ENCODE measurements at places on chromosomes 12 and 14.

- DNase-seq, result no peak
Observed at GRCh38 chr14:76163668-76164363, 12.1 kb downstream of the GPATCH2L start.

DNA sequence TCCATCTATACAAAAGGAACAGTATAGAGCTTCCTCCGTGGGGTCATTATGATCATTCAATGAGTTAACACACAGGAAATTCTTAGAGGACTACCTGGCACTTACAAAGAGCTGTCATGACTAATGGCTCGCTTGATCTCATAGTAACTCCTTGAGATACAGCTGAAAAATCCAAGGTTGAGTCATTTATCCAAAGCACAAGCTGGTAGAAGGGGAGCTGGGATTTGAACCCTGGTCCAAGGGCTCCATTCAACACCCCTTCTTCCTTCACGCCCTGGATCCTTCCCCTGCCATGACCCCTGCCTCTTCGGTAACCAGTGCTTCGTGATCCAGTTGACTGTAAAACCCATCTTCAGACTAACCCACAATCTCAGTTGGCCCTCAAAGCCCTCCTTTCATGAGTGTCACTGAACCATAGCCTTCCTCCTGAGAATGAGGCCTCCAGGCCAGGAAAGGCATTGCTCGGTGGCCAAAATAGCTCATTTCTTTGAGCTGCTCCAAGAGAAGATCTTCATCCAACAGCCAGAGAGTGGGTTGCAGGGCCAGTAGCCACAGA lies 7.8 kb downstream of the ZFP36L1 start:
- DNase-seq, result peak; percentile 73

DNA sequence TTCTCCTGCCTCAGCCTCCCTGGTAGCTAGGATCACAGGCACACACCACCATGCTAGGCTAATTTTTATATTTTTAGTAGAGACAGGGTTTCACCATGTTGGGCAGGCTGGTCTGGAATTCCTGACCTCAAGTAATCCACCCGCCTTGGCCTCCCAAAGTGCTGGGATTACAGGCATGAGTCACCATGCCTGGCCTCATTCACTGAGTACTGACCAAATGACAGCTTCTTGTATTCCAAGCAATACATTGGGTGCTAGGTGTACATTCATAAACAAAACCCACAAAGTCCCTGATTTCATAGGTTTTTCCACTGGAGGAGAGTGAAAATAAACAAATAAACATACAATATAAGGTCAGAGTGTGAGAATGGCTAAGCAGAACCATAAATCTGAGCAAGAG lies 136.3 kb downstream of the HELB start:
- peak; percentile 13 for DNase-seq

- peak; percentile 28 for DNase-seq
Observed at GRCh38 chr12:24226745-24227350, 277.4 kb upstream of the SOX5 start.

- DNase-seq, result peak; percentile 97
Observed at GRCh38 chr12:124745891-124746570, 117.6 kb downstream of the SCARB1 start.

DNA sequence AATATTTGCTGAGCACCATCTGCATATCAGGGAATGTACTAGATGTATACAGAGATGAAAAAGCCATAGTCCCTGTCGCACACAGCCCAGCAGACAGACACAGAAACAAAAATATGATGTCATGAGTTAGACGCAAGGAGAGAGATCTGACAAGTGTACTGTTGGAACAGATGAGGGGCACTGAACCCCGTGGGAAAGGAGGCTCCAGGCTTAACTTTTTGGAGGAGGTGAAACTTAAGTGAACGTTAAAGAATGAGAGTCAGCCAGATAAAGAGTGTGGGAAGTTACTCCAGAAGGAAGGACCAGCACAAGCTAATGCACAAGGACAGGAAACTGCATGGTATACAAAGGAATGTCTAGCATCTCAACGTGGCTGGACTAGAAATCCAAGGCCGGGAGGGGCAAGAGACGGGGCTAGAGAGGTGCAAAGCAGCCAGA lies 2.5 kb upstream of the ACTN1 start:
- DNase-seq, result peak; percentile 88

GRCh38 chr14:89507926-89508460 lies 91.0 kb upstream of the FOXN3 start:
- peak; percentile 25 for DNase-seq

- DNase-seq, result no peak
Observed at GRCh38 chr12:108298761-108299275, 40.3 kb downstream of the CMKLR1 start.

GRCh38 chr12:105384916-105385535 lies 54.5 kb downstream of the C12orf75 start:
- peak; percentile 88 for DNase-seq

DNA sequence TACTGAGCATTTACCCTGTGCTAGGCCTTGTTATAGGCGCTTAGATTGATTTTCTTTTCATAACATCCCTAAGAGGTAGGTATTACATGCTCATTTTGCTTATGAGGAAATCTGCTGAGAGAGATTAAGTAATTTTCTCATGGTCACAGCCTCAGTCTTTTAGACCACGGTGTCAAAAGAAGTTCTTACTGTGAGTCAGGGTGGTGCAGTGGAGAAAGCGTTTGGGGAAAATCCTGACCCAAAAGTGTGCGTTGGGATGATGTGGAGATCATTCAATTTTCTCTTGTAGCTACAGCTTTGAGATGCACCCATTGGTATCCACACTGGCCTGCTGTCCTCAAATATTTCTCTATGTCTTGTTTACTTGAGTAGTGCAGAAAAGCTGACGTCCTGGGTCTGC lies 8.2 kb downstream of the ANG start:
- DNase-seq, result no peak

DNA sequence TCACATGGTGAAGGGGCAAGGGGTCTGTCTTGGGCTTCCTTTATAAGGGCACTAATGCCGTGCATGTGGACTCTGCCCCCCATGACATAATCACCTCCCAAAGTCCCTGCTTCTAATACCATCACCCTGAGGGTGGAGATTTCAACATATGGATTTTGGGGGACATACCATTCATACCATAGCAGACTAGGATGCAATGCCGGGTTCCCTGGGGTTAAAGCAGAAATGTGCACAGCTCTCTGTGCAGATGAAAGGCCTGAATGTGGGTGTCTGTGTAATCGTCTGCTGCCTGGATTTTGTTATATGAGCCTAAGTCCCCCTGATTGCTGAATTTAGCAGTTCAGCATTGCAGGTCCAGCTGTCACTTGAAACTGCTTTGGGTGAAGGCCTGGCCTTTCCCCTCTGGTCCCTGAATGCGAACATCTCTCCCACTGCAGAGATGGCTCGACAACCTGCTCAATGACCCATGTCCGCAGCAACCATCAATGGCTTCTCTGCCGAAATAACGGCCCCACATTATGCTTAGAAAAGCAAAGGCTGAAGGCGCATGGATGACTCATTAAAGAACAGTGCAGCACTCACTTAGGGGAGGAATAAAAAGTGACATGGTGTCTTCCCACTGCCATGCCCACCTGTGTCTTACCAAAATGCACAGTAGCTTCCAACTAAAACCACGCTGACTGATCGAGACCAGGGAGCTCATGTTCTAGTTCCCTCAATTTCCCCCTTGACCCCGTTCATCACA lies 286.3 kb downstream of the DPF3 start:
- peak; percentile 46 for DNase-seq

GRCh38 chr12:737122-737739 lies 15.1 kb upstream of the WNK1 start:
- DNase-seq, result no peak

GRCh38 chr14:95683793-95684192 lies 2.4 kb upstream of the TCL1B start:
- DNase-seq, result no peak

GRCh38 chr12:82832981-82833380 lies 146.3 kb downstream of the TMTC2 start:
- DNase-seq, result no peak

- no peak for DNase-seq
Observed at GRCh38 chr14:23446291-23446851, 10.9 kb upstream of the MYH7 start.

DNA sequence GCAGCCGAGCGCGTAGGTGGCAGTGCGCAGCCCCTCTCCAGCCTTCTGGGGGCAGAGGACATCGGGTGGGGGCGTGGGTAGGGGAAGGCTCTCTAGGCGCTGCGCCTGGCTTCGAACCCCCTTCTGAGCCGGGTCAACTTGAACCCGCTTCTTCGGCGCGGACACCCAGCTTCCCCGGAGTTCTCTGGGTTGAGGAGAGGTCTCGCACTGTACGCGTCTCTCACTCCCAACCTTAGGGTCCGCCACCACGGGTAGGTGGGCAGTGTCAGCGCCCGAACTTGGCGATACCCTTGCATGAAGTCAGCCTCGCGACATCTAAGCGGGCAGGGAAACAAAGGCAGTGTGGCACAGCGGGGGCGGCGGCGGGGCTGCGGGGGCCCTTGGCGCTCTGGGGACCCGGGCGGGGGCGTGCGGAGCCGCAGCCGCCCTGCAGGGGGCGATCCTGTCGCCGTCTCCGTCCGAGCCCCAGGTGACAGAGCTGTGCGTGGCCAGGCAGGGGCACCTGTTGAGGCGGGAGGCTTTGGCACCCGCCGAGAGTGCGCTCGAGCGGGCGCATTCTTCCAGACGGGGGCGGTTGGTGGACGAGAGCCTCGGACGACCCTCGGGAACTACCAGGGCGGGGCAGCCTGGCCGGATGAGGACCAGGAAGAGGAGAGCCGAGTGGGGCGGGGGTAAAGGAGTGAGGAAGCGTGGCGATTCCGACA lies 1.1 kb downstream of the GALNT16 start:
- no peak for DNase-seq

DNA sequence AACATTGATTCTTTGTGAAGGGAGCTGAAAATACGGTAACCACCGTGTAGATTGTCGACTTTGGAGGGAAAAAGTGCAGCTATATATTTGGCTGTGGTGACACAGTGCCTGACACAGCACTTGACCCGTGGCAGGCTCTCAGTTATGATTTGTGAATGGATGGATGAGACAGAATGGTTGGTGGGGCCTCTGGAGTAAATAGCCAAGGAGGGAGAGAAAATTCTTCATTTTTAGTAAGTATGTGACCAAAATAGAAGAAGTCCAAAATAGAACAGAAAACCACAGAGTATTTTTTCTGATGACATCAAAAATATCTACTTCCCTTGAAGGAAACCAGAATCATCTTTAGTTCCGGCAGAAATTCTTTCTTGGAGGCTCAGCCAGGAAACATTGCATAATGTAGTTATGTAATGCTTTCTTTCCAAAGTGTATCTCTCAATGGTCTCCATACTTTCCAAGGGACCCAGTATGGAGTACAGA lies 82.0 kb upstream of the WSCD2 start:
- DNase-seq, result peak; percentile 34

- no peak for DNase-seq
Observed at GRCh38 chr14:35504260-35504659, 29.7 kb upstream of the INSM2 start.

- DNase-seq, result peak; percentile 59
Observed at GRCh38 chr12:118377884-118378470, 1.6 kb downstream of the SUDS3 start.

GRCh38 chr14:100096656-100097055 lies 31.4 kb downstream of the EVL start:
- DNase-seq, result peak; percentile 60

DNA sequence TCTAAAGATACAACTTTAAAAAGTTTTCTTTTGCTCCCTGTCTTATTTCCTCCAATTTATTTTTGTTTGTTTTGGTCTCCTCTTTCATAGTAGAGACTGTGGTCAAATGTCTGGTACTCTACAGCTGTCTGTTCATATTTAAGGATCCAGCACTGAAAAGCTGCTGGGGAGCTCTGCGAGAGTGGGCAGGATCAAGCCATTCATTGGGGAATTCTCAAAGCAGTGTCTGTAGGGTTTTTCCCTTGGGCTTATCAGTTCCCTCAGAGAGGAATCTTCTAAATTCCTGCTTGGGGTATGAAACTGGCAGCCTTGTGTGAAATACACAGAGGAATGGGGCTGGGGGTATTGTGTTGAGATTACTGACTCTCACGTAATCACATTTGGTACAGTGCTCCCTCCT lies 52.3 kb downstream of the FNTB start:
- DNase-seq, result no peak

DNA sequence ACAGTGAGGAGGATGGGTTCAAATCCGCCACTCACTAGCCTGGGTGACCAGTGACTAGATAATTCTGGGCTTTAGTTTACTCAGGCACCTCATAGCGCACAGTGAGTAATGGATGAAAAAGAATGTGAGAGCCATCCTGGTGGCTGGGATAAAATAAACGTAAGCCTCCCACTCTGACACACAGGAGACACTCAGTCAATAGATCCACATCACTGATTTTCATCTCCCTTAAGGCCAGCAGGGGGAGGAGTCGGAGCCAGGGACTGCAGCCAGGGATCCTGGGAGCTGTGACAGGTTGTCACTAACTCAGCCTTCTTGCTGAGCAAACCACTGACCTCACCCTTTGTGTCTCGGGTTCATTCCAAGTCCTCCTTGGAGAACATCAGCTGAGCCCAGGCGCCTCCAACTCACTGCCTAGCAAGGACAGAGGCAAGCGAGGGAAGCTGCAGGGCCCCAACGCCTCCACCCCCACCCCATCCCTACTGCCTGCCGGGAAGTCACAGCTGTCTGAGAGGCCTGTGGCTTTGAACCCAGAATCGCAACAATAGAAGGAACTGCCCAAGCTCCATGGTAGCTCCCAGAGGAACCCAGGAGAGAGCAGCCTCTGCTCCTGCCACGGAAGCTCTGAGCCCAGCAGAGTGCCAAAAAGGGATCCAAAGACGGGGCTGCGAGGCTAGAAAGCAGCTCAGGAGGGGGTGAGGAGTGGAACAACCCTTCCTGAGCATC lies 30.7 kb downstream of the PXN start:
- peak; percentile 98 for DNase-seq

GRCh38 chr12:122874081-122874480 lies 21.8 kb downstream of the VPS37B start:
- no peak for DNase-seq

GRCh38 chr14:92692822-92693226 lies 55.6 kb downstream of the LGMN start:
- DNase-seq, result no peak

DNA sequence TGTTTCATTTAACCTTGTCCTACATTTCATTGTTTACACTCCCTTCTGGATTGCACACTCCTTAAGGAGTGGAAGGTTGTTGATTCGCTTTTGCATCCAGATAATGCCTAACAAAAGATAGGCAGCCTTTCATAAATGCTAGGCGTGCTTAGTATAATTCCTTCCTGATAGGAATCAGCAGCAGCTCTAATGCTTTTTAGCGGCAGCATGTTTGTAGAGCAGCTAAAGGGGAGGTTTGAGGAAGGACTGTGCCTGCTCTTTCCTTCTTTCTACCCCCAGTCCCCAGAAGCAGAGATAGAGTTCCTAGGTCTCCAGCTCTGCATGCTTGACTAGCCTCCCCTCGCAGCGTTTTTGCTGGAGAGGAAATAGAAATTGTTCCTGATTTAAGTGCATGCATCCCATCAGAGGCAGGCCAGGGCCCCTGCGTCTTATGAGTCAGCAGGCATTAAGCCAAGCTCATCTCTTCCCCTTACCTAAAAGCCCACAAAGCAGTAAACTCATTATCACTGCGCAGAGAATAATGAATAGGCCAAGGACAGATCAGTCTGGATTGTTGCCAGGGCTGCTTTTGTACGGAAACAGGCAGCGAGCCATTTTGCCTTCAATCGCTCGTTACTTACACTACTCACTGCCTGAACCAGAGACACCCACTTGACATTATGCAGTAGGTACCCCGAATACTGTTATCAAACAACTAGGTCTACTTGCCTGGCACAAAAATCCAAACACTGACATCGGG lies 14.0 kb upstream of the TBPL2 start:
- DNase-seq, result peak; percentile 52

All from AG10803 (cell line).